ENCODE measurements at places on chromosomes 2 and 18. TPM values are rescaled to one million over a fixed set of nuclear protein-coding genes. Genes with fewer than 3 reads are reported as not detected.

- no peak for DNase-seq
Measured at GRCh38 chr18:29693334-29693733, 1349.2 kb downstream of the DSC3 start.

NIFK gene
- 23.0 TPM for total RNA-seq

DNA sequence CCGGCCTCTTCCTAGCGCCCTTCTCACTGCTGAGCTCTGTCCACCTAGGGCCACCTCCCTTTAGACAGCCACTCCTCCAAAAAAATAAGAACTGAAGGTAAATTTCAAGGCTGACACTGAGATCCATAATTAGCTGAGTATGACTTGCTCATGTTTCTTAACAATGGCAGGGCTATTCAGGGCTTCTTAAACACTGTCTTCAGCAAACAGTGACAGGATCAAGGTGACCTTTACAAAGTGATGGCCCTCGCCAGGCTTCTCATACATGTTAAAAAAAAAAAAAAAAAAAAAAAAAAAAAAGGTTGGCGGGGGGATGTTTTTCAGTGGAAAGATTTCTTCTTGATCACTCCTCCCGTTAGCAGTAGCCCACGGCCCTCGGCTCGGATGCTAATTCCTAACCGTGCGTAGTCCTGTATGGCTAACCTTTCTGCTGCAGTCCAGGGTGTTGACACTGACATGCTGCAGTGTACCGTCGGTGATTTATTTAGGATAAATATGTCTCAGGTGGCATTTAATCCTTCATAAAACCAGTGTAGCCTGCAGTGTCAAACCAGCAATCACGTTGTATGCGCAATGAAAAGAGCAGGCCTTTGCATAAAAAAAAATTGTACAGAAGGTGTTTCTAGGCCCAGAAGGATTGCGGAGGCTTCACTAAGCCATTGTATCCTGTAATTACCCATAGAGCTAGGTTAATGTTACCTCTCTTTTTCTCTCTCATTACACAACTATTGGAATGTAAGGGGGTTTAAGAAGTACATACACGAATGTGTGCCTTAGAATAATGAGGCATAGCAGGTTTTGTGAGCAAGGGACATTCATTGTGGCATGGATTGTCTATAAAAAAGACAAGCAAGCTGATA lies 142.7 kb downstream of the PTGR3 start:
- DNase-seq: no peak

DNA sequence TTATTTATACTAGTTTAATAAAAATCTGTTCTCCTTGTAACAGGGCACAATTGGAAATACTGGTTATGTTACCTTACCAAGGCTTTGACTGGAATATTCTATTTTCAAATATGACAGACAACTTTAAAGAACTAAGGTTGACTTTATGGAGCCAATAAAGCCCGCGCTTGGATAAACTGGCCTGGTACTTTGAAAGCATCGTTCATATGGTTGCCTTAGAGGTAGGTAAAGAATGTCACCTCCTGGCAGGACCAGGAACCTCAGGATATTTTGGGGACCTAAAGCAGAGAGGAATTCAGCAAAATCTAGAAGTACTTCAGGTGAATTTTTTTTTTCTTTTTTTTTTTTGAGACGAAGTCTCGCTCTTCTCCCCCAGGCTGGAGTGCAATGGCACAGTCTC lies 71.2 kb upstream of the CREB1 start:
- DNase-seq: no peak

DNA sequence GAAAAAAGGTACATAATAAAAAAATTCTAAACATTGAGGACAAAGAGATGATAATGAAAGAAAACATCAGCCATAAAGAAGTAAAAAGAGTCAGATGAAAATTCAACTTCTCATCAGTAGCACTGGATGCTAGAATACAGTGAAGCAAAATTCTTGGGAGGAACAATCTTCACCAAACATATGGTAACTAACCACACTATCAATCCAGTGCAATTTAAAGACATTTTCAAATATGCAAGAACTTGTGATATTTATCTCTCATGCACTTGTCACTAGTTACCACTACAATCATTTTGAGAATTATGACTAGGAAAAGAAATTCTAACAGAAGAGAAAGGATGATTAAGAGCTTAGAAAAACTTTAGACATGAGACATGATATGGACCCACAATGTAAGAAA lies 127.4 kb downstream of the RTTN start:
- no peak for DNase-seq

DNA sequence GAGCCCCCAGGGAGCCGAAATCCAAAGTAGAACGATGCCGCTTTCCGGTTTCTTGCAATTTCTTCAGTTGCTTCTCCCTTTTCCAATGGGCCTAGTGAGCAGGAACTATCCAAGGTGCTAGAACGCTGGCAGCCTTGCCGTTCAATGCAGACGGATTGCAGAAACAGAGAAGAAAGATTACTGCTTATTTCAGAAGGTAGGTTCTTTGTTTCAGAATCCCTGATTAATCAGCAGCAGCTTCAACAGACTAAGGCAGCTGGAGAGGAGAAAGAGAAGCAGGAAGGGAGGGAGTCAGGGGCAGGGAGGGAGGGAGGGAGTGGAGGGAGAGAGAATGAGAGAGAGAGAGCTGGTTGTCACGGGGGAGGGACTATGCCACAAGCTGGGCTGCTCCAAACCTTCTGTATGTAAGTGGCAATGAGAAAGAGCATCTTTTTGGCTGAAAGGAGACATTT lies 576 bp downstream of the NYAP2 start:
- peak; percentile 5 for DNase-seq
